ENCODE measurements at places on chromosomes 1 and 21.

- DNase-seq: peak; percentile 62
These were observed 4.7 kb downstream of the DNALI1 start for GRCh38 chr1:37561133-37562132.

GRCh38 chr1:221626041-221626440 is 115.8 kb downstream of the DUSP10 start:
- DNase-seq: no peak

DNA sequence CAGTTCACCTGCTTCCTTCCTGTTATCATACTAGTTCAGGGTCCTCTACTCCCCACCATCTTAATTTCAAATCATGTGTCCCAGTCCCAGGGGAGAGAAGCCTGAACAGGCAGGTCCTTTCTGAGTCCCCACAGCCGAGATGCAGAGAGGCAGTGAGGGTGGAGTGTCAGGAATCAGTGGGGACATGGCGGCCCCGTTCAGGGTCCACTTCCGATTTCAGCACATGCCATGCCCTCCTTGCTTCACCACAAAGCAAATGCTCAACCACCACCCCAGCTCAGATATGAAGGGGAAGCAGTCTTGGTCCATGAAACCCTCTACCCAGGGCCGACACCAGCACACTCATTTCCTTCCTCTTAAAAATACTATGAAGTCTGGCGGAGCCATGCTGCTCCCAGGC is 5.2 kb upstream of the SEMA4A start:
- no peak for DNase-seq

DNA sequence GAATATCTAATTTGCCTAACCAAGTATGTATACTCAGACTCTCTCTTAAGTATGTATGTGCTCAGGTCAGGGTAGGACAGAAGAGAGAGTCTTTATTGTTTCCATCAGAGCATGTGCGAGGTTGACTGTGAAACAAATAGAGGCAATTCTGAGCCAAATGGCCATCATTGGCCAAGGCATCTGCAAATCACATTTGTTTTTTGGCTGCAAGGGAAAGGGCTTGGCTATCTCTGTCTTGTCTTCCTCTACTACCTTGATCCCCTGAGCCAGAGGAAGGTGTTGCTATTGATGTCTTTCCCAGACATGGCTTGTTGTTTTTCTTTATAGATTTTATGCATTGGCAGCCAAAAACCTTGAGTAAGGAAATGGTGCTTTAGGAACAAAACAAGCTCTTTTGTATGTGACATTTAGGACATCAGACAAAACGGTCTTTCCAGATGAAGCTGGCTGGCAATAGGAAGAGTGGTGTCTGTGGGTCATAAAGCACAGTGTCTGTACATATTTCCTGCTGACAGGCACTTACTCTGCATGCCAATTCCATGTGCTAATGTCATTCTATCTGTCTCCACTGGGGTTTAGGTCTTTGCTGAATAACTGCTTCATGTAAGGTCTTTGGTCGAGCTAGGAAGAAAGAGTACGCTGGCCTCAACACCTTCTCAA is 163.3 kb downstream of the BRINP2 start:
- DNase-seq: peak; percentile 69

DNA sequence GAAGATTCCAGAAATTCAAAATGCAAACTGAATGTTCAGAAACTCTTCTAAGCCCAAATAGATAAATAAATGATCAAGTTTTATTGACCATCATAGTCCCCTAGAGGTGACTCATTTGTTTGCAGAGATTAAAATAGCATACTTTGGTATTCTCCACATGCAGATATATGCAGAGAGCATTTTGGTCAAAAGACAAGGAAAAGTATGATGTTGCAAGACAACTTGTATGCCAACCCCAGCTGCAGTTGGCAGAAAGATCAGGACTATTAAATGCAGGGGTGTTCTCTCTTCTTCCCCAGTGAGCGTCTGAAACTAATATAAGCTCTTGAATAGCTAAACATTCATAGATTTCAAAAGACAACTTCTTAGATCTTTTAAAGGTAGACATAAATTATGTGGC is 404.9 kb downstream of the LTN1 start:
- DNase-seq: no peak

All from NCI-H82 (cell line).